ENCODE measurements at places on chromosomes 1 and 21.

DNA sequence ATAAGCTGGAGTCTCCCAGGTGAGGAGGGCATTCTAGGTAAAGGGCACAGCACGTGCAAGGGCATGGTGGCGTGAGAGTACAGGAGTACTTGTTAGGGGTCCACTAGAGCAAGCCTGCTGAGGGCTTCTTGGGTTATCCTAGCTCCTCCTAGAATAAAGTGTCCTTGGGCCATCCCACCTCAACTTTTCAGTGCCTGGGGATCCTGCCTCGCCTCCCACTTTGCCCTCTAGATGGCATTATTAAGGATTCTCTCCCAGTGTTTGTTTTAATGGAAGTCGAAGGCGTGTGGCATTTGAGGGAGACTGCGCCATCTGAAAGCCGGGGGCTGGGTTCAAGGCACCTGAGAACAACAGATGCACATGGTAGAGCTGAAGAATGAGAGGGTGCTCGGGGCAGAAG lies 74.5 kb upstream of the SELENON start:
- DNase-seq, result no peak

GRCh38 chr1:35111106-35111505 lies 31.9 kb downstream of the ZMYM1 start:
- no peak for DNase-seq

DNA sequence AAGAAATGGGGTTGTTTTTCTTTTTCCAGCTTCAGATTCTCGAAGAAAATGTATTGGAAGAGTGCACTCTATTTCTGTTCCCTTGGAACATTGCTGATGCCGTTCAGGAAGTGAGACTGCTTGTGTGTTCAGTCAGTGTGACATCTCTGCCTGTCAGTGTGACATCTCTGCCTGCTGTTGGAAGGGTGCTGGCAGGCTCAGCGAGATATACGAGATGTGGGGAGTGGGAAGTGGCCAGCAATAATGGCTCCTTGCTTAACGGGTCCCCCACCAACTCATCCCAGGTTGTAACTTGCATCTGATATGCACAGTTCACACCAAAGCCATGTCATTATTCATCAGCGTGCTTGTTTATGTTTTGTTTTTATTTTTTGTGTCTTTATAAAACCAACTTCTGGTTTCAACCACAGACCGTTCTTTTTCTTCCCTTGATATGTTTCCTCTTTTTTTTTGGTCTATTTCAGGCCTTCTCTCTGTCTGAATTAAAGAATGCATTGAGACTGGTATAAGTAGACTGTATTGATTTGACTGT lies 145.4 kb downstream of the GALNT2 start:
- DNase-seq, result no peak

- no peak for DNase-seq
Measured at GRCh38 chr1:243979396-243979795, 71.7 kb upstream of the ZBTB18 start.

DNA sequence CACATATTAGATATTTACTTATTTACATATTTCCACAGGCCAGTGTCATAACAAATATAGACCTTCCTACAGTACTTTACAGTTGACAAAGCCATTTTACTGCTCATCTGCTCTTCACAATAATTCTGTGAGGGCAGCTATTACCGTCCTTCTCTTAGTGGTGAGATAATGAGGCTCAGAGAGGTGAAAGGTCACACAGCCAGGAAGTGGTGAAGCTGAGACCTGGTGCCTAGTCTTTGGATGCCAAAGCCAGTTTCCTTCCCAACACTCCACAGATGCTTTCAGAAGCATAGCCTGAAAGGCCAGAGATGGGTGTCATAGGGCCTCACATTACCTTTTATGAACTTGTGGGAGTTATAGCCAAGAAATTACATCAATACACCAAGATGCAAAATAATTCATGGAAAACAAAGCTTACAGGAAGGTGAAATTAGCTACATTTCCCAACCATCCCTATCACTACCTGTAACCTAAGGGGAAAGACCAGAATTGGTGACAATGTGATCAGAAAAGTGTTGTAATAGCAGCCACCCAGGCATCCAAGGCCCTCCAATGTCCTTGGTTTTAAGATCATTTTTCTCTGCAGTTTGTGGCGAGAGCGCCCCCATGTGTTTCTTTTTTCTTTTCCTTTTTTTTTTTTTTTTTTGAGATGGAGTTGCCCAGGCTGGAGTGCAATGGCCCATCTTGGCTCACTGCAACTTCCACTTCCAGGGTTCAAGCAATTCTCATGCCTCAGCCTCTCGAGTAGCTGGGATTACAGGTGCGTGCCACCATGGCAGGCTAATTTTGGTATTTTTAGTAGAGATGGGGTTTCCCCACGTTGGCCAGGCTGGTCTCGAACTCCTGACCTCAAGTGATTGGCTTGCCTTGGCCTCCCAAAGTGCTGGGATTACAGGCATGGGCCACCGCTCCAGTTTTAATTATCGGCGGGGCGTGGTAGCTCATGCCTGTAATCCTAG lies 26.5 kb upstream of the RPL11 start:
- no peak for DNase-seq

GRCh38 chr1:45868861-45869260 lies 65.4 kb downstream of the MAST2 start:
- DNase-seq, result no peak

DNA sequence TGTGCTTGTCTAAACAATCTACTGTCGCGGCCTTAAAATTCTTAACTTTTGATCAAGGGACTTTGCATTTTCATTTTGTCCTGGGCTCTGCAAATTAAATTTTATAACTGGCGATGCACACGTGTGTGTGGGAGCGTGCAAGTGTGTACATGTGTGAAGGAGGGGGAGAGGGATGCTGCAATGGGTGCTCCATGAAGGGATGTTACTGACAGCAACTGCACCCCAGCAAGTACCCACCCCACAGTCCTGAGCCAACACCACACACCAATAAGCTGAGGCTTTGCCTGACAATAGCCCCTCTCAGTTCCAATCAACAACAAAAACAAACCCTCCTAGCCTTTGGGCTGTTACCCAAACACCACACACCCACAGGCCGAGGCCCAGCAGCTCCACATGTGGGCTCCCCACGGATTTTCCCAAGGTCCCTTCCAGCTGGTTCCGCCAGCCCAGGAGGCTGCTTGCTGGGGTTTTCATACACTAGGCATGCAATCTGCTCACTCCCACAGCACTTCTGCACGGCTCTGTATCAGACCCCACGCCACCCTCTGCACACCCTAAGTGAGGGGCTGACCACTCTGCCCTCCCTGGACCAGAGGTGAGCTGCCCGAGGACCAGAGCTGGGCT lies 32.8 kb upstream of the IFFO2 start:
- DNase-seq, result no peak

DNA sequence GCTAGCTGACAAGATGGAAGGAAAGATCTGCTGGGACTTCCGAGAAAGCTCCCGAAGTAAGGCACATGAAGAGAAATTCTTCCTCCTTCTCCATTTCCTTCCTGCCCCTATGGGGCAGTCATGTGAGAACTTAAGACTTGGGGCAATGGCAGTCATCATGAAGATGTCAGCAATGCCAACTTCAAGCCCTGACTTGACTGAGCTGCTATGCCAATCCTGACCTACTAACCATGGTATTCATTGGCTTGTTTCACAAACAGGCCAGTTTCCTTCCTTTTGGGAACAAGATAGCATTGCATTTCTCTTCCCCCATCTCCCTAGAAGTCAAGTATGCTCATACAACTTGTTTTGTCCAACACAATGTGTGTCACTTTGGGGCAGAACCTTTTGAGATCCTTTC lies 25.5 kb downstream of the GRIK1 start:
- no peak for DNase-seq

GRCh38 chr1:170445096-170445495 lies 86.9 kb upstream of the GORAB start:
- no peak for DNase-seq

GRCh38 chr1:180505732-180506335 lies 3.5 kb upstream of the ACBD6 start:
- DNase-seq, result no peak

GRCh38 chr1:96372881-96373280 lies 348.7 kb upstream of the PTBP2 start:
- no peak for DNase-seq

GRCh38 chr1:218829097-218829496 lies 344.6 kb upstream of the LYPLAL1 start:
- DNase-seq, result no peak

GRCh38 chr1:33094971-33095604 lies 14.1 kb downstream of the AZIN2 start:
- DNase-seq, result no peak

GRCh38 chr21:43653626-43654025 lies 5.7 kb downstream of the HSF2BP start:
- no peak for DNase-seq

GRCh38 chr1:168443899-168444298 lies 99.9 kb downstream of the XCL2 start:
- DNase-seq, result no peak

DNA sequence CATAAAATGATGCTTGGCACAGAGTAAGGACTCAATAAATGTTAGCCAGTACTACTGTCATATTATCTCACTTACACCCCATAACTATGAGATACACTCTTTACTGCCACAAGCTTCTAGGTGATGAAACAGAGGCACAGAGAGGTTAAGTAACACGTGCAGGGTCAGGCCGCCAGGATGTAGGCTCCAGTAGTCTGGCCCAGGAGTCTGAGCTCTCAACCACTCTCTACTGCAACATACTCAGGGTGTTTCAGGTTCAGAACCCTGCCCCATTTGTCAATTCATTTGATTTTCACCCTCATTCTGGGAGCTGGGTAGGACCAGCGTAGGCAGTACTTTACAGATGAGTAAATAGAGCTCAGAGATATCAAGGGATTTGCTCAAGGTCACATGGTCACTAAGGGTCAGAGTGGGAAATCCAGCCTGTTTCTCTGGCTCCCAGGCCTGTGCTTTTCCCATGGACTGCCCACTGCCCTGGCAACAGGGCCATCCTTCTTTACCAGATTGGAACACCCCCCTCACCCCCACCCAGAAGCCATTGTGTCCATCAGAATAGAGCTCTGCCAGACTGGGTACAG lies 21.2 kb downstream of the IQGAP3 start:
- DNase-seq, result no peak

- no peak for DNase-seq
Measured at GRCh38 chr1:160800645-160801408, 4.9 kb downstream of the LY9 start.

DNA sequence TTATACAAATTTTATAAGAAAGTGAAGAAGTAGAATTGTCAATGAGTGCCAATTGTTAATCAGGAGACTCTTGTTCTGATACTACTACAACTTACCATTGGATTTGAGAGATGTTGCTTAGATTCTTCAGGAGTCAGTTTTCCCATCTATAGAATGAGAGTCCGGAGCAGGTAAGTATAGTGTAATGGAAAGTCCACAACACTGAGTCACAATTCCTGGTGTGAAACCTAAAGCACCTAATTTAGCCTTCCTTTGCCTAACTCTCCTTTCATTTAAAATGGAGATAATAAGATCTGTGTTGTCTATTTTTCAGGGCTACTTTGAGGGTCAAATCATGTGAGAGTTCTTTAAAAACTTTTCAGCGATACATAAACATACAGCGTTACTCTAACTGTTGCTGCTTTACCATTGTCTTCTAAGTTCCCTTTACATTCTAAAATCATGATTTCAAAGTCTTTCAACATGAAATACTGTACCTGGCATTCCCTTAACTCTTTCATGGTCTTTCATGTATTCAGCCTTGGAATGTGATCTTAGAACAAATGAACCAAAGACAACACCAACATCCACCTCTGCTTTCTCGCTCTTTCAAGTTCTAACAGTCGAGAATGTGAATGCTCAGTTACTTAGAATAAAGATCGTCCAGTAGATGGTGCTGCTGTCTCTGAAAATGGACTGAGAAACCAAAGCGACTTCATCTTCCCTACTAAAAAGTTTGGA lies 90.9 kb downstream of the SLC30A10 start:
- no peak for DNase-seq

All from central memory CD8-positive, alpha-beta T cell (primary cell).